ENCODE measurements at places on chromosomes 2 and 18. TPM values are rescaled to one million over a fixed set of nuclear protein-coding genes. Genes with fewer than 3 reads are reported as not detected.

EPB41L3 gene
- total RNA-seq, result 0.50 TPM

GNLY gene
- not detected for total RNA-seq

MRPL53 gene
- total RNA-seq, result 9.3 TPM

EPHA4 gene
- total RNA-seq, result 3.9 TPM

MGAT4A gene
- 4.3 TPM for total RNA-seq

EMX1 gene
- not detected for total RNA-seq

RBM44 gene
- total RNA-seq, result 0.17 TPM

- DNase-seq, result no peak
These were observed 76.7 kb upstream of the SNTG2 start for GRCh38 chr2:873651-874580.

- no peak for DNase-seq
These were observed 32.1 kb downstream of the CRACDL start for GRCh38 chr2:98903767-98904485.

- DNase-seq, result peak; percentile 16
These were observed 2.8 kb downstream of the SP9 start for GRCh38 chr2:174337337-174338146.

GRCh38 chr2:111157798-111158197 is 37.1 kb downstream of the BCL2L11 start:
- DNase-seq, result no peak

GRCh38 chr2:130328710-130329109 is 14.0 kb upstream of the IMP4 start:
- peak; percentile 96 for DNase-seq

- DNase-seq, result no peak
These were observed 61.3 kb upstream of the MAL start for GRCh38 chr2:94964193-94964592.

- no peak for DNase-seq
These were observed 678.0 kb upstream of the RAB6C start for GRCh38 chr2:129301431-129301913.

DNA sequence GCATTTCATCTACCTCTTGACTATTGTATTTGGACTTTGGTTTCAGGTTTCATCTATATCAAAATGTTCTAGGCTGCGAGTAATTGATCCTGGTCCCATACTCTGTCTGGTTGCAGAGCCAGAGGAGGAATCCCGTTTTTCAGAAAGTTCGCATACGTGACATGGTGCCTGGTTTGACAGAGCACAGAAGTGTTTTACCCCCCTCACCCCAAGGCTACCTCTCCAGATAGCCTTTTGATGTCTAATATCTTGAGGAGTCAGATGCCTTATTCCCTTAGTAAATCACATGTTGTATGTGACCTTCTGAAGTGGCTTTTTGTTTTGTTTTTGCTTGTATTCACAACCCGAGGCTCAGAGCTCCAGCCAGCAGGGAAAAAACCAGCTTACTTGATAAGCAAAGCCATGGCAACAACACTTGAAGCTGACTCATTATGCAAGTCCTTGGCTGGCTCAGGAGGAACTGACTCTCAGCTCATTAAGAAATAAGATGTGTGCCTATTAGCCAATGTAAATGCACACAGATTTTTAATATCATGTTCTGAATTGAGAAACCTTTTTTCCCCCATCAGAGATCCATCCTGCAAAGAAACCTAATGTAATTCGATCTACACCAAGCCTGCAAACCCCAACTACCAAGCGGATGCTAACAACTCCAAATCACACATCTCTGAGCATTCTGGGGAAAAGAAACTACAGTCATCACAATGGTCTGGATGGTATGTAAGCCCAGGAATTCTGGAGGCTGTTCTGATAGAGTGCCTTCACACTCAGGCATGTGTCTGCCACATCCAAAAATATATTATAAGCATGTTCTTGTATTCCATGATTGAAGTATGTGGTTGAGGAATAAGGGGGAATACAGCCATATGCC is 41.4 kb downstream of the OXER1 start:
- DNase-seq, result peak; percentile 72

GRCh38 chr18:77876319-77876865 is 626.7 kb downstream of the GALR1 start:
- no peak for DNase-seq

GRCh38 chr2:150441784-150442183 is 45.7 kb downstream of the RND3 start:
- no peak for DNase-seq

DNA sequence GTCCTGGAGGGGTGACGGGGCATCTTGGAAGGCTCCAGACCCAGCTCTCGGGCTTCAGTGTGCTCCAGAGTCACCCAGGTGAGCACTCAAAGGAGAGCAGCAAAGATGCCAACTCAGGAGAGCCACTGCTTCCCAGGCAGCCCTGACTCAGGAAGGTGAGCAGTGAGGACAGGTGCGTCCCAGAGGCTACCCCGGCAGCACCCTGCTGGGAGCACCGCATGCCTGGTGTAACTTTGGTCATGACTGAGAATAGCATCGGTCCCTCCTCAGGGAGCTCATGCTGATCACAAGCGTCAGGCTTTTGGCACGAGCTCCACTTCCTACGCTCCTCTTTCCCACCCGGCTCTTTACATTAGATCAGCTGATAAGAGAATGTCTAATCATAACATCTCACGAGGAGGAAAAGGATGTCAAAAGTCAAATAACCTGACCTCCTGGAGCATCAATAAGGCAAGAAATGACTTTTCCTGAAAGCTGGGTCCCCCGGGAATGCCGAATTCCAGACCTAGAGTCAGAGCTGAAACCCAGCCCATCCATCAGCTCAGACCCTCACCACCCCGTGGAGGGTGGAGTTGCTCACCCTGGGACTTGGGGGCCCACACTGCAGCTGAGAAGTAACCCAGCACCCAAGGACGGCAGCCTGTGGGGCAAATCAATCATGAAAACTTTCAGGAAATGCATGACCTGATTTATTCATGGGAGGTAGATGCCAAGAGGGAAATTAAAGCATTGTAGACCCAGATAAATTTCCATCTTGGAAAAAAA is 248.8 kb downstream of the ACKR3 start:
- DNase-seq, result no peak

GRCh38 chr2:224876522-224876921 is 160.4 kb upstream of the CCDC195 start:
- DNase-seq, result no peak

DNA sequence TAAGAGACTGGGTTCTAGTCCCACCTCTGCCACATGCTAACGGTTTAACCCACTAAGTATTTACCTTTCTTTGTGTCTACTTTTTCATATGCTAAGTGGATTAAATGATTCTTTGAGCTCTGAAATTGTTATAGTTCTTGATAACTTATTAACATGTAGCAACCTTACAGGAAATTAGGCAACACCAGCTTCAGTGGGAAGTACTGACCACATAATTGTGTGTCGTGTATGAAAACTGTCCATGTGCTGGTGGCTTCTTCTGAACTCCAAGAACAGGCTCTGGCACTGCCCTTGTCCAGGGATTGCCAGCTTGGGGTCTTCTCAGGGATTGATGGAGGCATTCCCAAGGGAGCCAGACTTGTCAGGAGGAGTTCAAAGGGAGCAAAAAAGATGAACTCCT is 427.7 kb downstream of the TGIF1 start:
- DNase-seq, result peak; percentile 15

DNA sequence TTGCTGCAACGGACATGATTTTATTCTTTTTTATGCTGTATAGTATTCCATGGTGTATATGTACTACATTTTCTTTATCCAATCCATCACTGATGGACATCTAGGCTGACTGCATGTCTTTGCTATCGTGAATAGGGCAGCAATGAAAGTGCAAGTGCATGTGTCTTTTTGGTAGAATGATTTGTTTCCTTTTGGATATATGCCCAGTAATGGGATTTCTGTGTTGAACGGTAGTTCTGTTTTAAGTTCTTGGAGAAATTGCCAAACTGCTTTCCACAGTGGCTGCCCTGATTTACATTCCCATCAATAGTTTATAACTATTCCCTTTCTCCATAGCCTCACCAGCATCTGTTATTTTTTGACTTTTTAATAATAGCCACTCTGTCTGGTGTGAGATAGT is 99.7 kb upstream of the CRIM1 start:
- no peak for DNase-seq

DNA sequence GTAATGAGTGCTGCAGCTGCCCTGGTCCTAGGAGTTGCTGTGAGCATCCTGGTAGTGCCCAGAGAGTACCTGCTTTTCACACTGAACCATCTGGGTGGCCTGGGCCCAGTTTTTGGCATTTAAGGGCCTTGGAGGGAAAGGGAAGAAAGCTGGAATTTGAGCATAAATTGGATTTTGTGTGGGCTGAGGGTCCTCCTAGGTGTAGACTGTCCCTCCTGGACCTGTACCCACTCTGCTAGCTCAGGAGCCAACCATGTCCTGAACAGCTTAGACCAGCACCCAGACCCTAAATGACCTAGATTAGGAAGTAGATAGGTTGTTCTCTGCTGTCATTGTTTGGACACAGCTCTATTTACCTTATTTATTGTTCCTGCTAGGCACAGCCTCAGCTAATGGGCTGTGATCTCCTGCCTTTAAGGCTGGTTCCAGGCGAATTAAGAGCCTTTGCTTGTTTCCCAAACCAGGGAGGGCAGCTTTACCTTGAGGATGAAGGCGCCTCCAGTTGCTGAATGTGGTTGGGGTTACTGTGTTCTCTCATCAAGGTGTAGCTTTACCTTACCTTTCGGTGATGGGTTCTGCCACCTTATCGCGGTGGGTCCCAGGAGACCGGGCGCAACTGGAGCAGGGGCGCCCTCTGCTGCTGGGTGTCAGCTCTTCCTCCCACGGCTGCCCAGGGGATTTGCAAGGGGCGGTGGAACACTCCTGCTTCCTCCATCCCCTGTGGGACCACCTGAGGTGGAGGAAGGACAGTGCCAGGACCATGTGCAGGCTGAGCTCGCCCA is 34.4 kb downstream of the ITGA6 start:
- no peak for DNase-seq

- DNase-seq, result no peak
These were observed 97.3 kb downstream of the RTP5 start for GRCh38 chr2:241966647-241967466.

DNA sequence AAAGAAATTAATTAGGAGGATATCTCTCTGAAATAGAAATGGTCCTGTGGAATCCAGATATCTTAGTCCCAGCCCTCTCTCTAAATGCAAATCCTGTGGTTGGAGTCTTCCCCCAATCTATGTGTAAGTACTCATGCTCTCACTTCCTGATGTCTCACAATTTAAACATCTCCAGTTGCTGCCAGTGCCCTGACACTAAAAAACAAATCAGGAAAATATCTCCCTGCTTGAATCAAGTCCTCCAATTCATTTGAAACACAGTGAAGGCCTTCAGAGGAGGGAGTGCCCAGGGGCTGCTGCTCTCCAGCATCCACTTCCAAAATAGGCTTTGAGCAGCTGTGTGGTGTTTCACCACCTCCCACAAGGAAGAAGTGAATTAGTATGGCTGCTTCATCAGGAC is 413.8 kb downstream of the RAD51AP2 start:
- DNase-seq, result peak; percentile 15

DNA sequence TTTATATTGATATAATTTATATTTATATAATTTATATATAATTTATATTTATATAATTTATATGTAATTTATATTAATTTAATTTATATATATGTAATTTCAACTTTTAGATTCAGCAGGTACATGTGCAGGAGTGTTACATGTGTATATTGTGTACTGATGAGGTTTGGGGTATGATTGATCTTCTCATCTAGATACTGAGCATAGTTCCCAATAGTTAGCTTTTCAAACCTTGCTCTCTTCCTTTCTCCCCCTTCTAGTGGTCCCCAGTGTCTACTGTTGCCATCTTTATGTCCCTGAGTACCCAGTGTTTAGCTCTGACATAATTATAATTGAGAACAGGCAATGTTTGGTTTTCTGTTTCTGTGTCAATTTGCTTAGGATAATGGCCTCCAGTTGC is 1335.3 kb upstream of the CDH2 start:
- no peak for DNase-seq

DNA sequence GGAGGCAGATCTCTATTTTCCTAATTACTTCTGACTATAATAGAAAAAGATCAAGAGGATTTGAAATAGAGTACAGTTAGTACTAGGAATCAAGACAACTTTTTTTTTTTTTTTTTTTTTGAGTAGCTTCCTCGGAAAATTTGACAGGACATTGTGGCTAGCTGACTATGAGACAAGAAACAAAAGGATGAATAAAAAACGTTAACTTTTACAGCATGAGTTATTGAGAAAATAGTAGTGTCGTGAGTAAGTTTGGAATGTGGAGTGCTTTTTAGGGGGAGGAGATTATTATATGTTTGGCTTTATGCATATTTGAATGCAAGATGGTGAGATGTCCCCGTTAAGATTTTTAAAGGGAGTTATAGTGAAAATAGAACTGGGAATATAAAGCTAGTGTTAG is 27.7 kb upstream of the CPS1 start:
- DNase-seq, result no peak

DNA sequence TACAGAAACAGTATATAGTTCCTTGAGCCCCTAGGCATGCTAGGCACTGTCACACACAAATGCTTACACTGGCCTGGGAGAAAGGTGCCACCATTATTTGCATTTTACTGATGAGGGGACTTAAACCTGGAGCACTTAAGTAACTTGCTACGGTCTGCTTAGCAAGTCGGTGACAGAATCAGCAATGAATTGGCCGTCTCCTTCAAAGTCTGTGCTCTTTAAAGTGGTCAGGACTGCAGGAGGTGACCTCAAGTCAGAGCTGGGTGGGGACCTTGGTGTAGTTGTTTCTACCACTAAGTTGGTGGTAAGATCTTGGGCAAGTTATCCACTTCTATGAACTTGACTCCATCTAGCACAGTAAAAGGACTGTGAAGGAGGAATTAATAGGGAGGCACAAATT is 34.8 kb downstream of the PTPRM start:
- DNase-seq, result no peak

GRCh38 chr2:15449556-15450236 is 111.4 kb downstream of the NBAS start:
- no peak for DNase-seq

DNA sequence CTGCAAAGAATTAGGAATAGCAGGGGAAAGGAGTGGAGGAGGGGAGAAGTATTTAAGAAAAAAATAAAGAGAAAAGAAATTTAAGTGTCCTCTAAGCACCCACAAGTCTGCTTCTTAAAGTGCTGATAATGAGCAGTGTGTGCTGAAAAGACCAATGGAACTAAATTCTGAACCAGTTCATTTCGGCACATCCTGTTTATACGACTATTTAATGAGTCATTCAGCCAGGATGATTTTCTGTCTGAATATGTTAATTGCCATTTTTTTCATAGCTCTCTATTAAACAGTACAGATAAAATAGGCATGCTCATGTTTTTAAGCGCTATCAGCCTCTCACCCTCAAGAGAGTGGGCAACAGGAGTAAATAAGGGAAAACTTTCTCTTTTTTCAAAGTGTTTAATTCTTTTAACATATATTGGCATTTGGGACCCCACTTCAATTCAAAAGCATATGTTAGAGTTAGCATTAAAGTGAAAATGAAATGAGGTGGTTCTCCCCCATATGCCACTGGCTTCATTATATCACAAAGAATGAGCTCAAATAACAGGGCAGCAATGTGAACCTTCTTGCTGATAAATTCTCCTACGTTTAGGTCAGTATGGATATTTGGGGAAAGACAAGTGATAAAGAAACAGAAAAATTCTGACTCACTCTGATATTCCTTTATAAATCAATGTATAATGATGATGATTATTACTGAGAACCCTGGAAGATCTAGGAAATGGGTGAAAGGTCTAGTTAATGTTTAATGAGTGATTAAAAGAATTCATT is 87.5 kb downstream of the TCF4 start:
- peak; percentile 41 for DNase-seq

Data from mammary epithelial cell (primary cell).